Stimulated activated CD4-positive, alpha-beta T cell treated with anti-CD3 and anti-CD28 coated beads, Interleukin-1b, Interleukin-23, amount 100 ng/mL, for 24 hours (primary cell): ENCODE measurements at places on chromosomes 5 and 9.
A peak's percentile ranks its signal among the peaks of the same experiment; 100 is the strongest.

DNA sequence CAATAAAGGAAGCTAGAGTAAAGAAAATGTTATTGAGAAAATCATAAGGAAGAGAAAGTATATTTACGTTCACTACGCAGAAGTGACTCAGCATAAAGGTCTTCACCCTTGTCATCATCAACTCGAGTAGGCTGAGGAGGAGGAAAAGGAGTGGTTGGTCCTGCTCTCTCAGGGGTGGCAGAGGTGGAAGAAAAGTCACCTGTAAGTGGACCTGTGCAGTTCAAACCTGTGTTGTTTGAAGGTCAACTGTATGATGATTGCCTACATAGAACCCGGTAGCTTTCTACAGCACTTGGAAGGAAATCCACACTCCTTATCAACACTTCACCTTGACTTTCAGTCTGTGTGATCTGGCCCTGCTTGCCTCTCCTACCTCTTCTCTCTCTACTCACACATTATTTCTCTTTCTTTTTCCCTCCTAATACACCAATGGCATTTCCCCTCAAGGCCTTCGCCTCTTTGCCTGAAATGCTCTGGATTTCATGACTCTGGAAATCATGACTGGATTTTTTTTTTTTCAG, 109.3 kb upstream of the CPEB4 start:
- no peak for DNase-seq

DNA sequence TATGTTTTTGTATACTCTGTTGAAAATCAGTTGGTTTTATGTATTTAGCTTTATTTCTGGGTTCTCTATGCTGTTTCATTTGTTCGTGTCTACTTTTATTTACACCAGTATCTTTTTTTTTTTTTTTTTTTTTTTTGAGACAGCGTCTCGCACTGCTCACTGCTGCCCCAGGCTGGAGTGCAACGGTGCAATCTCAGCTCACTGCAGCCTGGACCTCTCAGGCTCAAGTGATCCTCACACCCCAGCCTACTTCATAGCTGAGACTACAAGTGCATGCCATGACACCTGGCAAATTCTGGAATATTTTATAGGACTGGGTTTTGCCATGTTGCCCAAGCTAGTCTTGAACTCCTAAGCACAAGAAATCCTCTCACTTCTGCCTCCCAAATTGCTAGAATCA, 869.4 kb upstream of the CDH6 start:
- DNase-seq, result no peak

- no peak for DNase-seq
Observed at GRCh38 chr9:93680443-93681268, 104.3 kb downstream of the PHF2 start.

DNA sequence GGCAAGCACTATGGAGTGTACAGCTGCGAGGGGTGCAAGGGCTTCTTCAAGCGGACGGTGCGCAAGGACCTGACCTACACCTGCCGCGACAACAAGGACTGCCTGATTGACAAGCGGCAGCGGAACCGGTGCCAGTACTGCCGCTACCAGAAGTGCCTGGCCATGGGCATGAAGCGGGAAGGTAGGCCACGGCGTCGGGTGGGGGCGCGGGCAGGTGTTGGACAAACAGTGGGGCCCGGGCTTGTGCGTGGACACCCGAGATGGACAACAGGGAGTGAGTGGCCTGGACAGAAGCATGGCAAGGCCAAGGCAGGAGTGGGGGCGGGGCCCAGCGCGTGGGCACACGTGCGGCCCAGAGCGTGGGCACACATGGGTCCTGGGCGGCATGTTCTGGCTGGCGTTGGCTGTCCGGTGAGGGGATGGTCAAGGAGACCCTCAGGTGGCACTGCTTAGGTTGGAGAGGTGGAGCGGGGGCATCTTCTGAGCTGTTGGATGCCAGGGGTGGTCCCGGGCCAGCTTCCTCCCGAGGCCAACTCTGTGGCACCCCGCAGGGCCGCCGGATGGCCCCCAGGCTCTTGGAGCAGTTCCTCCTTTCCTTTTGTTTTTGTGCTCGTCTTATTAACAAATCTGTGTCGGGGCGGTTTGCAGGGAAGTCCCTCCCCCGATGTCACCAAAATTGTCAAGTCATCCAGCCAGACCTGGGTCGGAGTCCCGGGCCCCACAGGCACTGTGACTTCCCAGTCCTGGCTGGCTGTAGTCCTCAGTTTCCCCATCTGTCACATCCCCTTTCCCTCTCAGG, 82.9 kb downstream of the RXRA start:
- DNase-seq, result no peak

DNA sequence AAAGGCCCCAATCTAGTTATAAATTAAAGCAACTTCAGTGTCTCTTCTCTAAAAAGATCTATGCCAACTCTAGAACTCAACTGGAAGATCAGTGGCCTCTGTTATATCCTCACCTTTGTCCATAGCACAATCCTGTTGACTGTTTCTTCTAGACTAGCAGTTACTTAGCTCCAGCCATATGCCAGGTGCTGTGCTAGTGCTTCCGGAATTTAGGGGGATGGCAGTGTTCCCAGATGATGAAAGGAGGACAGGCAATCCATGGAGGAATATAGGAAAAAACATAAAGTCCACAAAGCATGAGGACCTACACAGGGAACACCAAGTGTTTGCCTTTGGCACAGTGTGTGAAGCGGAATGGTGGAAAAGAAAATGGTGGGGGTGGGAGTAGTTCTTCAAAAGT, 214.3 kb downstream of the MAPKAP1 start:
- DNase-seq, result no peak

DNA sequence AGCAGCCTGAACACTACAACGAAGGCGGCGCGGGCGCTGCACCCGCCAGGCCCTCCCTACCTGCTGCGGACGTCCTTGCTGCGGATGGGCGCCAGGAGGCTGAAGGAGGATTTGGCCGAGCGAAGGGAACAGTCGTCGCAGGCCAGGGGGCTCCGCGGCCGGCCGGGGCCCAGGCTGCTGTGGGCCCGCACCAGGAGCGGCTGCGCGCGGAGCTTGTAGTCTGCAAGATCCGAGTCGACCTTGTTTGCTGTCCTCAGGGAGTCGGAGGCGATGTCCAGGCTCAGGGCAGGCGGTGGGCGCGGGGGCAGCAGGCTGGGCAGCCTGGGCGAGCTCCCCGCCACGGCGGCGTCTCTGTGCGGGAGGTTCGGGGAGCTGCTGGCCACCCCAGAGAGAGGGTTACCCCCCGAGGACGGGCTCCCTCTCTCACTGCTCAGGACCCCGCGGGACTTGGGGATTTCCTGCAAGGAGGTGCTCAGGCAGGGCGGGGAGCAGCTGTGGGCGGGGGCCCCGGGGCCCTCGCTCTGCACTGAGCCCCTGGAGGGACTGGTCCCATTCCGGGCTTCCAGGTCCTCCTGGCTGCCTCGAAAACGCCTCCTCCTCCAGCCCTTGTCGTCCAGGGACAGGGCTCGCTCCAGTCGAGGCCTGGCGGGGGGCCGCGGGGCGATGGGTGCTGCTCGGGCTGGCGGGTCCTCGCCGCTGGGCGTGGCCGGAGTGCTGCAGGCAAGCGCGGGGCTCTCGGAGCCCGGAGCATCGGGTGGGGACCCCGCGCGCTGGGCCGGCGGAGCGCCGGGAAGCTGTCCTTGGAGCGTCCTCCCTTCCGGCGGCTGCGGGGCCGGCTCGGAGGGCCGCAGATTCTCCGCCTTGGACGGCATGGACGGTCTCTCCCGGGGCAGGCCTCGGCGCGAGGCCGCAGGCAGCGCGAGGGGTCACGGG, 831 bp downstream of the INPP5E start:
- peak; percentile 26 for DNase-seq

DNA sequence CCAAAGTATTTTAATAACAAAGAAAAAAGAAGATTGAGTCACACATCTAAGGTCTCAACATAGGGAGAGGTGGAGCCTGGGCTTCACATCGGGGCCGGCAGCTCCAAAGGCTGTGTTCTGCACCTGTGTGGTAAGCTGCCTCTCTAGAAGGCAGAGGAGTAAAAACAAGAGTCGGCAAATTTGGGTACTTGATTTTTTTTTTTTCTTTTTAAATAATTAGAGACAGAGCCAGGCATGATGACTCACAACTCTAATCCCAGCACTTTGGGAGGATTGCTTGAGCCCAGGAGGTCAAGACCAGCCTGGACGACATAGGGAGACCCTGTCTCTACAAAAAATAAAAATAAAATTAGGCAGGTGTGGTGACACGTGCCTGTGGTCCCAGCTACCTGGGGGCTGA, 4.7 kb downstream of the URM1 start:
- no peak for DNase-seq

DNA sequence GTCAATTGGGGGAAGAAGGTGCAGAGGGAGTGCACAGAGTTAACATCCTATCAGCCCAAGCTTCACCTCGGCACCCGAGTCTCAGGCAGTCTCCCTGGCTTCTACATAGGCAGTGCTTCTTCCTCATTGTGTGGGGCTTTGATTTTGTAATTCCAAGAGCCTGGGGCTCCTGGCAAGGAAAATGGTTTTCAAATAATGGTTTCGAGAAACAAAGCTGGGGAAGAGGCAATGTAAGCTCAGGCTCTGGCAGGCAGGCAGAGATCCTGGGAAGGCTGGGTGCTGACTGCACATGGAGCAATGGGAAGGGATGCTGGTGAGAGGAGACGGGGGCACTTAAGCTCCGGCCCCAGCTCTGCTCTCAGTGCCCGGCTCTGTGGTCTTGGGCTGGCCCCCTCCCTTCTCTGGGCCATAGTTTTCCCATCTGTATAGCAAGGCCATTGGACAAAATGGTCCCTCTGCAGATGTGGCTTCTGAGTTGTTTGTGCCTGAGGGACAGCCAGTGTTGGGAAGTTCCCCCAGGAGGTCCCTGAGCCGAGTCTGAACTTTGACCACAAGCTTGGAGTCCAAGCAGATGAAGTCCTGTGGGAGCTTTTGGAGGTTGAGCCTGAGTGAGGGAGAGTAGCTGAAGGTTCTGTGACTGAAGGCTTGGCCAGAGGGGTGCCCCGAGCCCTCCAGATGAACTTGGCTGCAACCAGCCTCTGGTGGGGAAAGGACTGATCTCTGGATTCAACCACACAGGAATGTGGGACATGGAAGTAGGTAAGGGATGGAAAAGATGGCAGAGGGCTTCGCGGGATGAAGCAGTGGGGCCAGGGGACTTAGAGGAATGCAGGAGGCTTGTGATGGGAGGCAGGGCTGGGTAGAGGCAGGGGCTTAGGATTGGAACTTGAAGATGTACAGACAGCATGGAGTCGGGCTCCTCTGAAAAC, 28.5 kb upstream of the IL17B start:
- DNase-seq, result no peak

DNA sequence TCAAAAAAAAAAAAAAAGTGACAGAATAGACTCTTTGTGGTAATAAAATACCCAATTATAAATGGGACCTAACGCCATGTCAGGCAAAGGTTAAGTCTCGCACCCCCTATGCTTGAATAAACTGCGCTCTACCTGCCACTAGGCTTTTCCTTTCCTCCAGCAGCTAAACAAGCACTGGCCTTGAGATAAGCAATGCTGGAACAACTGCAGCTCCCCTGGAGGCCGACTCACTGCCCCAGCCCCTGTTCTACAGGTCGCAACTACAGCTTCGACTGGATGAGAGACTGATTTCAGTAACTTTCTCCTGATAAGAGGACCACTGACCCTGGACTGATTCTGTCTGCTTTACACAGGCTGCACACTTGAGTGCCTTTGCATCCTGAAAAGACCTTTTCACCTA, 210.2 kb downstream of the HSPA4 start:
- no peak for DNase-seq

DNA sequence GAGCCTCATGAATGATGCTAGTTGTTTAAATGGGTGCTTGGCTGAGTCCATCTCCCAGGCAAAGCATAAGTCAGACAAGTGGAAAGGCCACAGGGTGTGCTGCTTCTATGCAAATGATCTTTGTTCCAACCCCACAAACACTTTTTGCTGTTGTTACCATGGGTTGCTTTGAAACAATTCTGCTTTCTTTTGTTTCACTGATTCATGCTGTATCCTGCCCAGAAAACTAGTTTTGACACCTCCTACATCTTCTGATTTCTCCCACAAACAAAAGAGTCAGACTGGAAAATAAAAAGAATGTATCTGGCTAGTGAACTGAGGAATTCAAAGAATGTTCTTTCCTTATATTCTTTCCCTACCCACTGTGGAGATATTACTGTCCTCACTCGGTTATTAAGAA, 298.6 kb downstream of the DIRAS2 start:
- DNase-seq, result no peak

GRCh38 chr5:118590806-118591205, 397.5 kb downstream of the DTWD2 start:
- no peak for DNase-seq

GRCh38 chr9:86073839-86074238, 25.5 kb downstream of the GOLM1 start:
- no peak for DNase-seq

DNA sequence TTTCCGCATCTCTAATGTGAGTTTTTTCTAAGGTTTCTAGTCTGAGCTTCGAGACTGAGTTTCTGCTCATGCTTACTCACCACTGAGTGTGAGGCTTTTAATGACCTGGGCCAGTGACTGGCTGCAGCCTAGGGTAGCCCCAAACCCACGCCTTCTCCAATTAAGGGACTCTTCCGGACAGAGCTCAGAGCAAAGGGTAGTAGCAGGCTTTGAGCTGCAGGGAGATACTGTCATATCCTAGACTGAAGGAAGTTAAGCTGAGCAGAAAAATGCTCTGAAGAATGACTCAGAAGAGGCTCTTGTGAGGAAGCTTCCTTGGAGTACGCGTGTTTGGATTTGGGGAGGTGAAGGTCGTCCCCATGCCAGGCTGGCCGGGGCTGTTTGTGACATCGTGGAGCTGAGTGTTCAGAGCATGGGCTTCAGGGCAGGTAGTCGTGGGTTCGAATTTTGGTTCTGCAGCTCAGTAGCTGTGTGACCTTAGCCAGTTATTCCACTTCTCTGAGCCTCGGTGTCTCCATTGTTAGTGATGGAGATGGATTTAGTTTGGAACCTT, 3.5 kb downstream of the USP20 start:
- no peak for DNase-seq

- DNase-seq, result no peak
Observed at GRCh38 chr5:176899946-176900779, 1.0 kb upstream of the HK3 start.
